CD4-positive, alpha-beta T cell treated with Interleukin-15 for 4 hours (primary cell): ENCODE measurements at places on chromosomes 6 and 20.

DNA sequence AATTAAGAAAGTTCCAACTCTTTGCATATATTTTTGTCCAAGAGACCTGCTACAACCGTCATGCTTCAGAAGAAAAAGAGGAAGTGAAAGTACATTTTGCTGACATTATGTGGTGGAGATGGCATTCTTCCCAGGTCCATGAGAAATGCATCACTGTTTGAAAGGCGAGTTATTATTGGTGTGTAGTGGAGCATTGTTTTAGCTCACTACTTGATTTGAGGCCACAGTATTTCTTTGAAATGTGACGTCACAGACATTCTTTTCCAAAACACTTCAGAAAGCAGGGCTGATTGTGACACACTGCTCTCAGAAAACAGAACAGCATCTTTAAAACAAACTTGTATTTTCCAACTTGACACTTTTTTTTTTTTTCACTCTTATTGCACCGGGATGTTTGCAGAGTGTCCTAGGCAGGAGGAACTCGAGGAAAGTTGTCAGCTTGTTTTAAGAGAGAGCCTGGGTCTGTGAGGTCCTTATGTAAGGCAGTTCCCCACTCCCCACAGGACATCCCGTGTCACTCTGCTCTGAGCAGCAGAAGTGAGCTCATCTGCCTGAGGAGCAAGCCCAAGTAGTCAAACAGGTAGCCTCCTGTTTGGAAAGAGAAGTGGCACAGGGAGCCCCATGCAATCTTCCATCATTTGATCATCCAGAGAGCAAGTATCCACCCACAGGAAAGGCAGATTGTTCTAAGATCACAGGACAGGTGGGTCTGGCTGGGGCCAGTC is 1.1 kb downstream of the SPTLC3 start:
- DNase-seq = peak; percentile 4

DNA sequence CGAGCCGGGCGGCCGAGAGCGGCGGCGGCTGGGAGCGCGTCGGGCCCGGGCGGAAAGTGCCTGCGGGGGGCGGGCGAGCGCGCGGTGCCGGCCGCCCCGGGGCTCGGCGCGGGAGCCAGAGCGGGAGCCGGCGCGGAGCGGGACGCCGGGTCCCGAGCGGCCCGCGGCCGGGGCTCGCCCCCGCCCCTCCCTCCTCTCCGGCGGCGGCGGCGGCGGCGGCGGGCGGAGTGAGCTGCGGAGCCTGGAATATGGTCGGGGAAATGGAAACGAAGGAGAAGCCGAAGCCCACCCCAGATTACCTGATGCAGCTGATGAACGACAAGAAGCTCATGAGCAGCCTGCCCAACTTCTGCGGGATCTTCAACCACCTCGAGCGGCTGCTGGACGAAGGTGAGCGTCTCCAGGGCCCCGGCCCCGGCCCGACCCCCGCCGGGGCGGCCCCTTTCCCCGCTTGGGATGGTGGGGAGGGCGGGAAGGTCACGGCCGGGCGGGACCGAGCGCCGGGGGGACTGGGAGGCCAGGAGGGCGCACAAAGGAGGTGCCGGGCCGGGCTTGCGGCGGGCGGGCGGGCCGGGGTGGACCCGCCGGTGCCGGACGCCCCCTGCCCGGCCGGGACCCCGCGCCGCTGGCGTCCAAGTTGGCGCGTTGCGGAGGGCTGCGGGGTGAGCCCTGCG is 565 bp downstream of the QKI start:
- no peak for DNase-seq

DNA sequence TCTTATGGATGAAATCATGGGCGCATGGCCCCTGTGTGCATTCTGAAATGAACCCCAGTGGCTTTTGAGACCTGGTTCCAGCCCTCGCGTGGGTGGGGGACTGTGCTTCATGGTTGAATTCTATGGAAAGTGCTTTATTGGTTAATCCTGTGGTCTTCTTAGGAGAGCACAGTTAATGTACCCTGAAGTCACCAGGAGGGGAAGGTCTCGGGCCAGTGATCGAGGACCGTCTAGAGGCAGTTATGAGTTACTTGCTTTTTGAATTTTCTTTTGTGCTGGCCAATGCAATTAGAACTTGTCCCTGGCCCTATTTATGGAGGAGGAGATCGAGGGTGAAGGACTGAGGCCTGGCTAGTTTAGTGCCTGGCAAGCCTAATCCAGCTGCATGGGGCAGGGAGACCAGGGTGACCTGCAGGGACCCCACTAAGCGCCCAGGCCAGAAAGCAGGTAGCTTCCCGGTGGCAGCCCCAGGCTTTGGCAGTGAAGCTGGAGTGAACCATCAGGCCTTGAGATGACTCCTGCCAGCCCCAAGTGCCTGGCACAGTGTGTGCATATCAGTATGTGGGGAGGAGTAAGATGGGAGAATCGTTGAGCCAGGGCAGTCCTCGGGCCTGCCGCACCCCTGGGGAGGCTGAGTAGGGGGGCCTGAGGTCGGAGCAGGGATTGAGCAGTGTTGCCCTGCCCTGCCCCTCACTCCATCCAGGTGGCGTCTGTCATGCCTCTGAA is 144.6 kb upstream of the RNF24 start:
- DNase-seq = no peak

- DNase-seq = no peak
These were observed 1424.6 kb upstream of the ADGRB3 start for GRCh38 chr6:67210450-67210849.

GRCh38 chr20:63194797-63195173 is 21.1 kb downstream of the YTHDF1 start:
- no peak for DNase-seq

DNA sequence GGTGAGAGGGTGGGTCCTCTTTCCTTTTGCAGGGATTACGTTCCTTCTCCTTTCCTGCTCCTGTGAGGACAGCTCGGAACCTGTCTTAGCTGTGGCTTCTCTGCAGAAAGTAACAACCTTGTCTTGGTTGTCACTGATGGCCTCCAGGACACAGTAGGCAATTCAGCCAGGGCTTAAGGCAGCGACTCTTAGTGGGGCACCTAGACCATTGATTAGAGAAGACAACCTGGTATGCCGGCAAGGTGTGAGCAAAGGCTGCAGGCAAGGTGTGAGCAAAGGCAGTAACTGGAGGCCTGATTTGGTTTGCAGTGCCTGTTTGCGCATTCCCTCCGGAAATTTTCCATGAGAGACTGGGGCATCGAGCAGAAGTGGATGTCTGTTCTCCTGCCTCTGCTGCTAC is 37.6 kb downstream of the DYNLT1 start:
- no peak for DNase-seq

- DNase-seq = no peak
These were observed 83.9 kb downstream of the KHDRBS2 start for GRCh38 chr6:62202078-62202477.

DNA sequence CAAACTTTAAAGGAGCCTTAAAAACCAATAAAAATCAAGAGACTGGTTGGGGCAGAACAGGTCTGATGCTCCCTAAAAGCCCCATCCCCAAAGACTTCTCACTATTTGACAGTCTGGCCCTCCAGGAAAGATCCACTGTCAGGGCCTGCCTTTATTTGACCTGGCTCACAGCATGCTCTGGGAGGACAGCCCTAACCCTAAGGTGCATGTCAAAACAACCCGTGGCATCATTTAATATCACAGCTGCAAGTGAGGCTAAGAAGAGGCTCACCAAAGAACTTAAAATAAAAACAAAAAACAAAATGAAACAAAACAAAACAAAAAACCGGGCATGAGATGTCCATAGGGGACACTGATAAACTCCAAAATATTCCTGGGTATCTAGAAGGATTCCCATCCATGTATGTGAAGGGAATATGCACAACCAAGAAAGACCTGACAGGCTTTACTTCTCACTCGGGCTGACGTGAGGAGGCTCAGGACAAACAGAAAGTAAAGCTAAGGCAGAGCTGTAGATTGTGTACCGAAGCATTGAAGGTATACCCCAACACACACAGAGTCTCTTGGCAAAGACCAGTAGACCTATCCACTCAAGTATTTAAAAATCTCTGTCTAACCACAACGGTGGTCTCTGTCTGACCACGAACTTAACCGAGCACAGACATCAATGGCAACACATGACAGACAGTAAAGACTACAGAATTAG is 57.3 kb downstream of the AHI1 start:
- peak; percentile 1 for DNase-seq

DNA sequence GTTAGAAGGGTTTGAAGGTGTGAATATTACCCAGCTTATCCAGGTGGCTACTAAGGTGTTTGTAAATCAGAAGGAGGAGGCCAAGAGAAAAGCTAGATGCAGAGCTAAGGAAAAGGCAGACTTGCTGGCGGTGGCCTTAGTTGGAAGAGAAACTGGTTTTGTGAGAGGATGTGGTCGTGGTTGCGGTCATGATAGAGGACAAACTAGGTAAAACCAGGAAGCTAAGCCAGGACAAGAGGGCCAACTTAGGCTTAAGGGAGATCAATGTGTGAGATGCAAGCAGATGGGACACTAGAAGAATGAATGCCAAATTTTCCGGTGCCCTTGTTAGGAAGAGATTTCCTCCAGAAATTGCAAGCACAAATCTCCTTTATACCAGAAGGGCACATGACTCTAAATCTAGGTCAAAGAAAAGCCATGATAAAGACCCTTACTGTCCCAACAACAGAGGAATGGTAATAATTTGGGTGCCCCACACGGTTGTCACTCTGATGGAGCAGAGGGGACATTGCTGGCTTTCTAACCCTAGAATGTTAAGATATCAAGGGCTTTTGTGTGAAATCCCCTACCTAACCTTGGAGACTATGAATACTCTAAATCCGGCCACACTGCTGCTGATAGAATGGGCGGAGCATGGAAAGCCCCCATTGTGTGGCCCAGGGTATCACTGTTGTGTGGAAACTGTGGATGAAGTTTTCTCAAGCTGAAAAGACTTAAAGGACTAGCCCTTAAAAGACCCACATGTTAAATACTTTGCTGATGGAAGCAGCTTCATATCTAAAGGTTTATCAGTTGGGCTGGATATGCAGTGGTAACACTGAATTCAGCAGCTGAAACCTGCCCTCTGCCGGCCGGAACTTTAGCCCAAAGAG is 7.8 kb downstream of the IL22RA2 start:
- peak; percentile 41 for DNase-seq

DNA sequence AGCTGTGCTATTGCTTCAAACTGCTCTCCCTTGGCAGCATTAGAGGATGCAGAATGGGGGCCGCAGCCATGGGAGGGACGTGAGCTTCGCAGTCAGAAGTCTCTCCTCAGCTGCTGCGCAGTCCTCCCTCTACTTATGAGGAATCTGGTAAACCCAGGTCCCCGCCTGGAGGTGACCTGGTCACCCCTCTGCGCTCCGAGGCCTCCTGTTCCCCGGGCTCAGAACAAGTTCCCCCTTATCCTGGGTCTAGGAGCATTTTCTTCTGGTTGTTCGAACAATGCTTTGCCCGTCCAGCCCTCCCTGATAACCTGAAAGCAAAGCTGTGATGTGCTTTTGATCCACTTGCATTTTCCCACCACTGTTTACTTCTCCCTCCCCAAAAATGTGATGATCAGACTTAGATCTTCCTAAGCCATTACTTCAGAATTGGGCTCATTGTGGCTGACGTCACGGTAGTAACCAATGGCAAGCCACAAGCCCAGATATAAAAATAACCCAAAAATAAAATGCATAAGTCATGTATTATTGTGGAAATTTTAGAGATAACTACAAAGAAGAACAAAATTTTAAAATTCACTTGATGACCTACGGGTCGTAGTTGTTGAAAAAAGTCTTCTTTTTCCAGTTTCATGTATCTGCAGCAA is 80.7 kb downstream of the SERAC1 start:
- no peak for DNase-seq

DNA sequence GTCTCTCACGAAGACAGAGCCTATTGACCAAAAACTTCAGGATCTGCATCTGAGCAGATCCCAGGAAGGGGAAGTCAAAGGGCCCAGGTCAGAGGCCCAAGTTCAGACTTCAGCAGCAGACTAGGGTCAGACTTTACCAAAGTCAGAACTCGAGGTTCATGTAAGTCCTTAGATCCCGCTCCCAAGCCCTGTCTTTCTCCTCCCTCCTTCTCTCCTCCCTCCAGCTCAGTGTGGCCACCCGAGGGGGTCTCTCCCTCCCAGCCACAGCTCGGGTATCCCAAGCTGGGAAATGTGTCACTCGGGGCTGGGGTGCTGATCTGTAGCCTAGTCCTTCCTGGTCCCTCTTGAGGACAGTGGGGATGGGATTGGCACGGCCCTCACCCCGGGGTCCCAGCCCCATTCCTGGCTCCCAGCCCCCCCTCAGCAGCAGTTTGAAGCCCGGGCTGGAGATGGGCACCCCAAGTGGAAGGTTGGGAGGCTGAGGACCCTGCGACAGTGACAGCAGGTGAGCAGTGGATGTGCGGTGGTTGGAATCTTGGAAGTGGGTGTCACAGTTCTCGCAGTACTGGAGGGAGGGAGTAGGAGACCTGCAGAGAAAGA is 1.6 kb upstream of the C6orf47 start:
- no peak for DNase-seq

GRCh38 chr6:110620065-110620464 is 143.7 kb upstream of the SLC22A16 start:
- no peak for DNase-seq

DNA sequence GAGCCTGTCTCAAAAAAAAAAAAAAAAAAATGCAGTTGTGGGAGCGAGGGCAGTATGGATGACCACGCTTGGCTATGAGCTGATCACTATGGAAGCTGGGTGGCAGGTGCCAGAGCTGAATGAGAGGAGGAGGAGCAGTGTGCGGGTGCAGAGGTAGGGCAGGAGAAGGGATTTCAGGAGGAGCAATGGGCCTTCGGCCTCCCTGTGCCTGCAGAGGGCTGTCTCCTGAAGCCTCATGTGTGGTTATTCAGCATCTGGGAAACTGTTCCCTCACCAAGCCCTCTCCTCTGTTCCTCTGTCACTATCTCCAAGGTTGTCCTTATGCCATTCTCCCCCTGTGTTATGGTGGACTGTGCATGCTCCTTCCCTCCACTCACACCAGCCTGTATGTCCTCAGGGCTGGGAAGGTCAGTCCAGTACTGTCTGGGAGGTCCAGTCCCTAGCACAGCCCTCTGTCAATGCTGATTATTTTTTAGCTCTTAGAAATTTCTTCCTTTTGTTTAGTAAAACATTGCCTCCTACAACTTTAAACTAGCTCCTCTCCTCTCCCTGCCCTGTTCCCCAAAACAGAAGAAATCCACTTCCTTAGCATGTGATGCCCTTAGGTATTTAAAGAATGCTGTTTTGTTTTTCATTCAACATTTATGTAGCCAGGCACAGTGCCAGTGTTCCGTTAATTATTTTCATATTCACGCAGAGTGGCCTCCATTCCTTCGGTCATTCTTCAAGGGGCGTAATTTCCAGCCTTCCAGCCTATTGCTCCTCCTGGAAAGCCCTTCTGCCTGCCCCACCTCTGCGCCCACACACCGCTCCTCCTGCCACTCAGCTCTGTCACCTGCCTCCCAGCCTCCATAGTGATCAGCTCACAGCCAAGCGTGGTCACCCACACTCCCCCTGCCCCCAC is 48.9 kb downstream of the CNBD2 start:
- no peak for DNase-seq

- peak; percentile 49 for DNase-seq
These were observed 7.0 kb downstream of the SYNGAP1 start for GRCh38 chr6:33426590-33427511.
